Hypothalamus (tissue), 51 donors: ENCODE measurements at places on chromosomes 3 and 15.

- DNase-seq: no peak
Measured at GRCh38 chr3:196141052-196141865, 59.4 kb upstream of the TFRC start.

- DNase-seq: no peak
Measured at GRCh38 chr3:17553080-17553479, 189.4 kb downstream of the TBC1D5 start.

- no peak for DNase-seq
Measured at GRCh38 chr15:41510728-41511127, 2.9 kb downstream of the LTK start.

DNA sequence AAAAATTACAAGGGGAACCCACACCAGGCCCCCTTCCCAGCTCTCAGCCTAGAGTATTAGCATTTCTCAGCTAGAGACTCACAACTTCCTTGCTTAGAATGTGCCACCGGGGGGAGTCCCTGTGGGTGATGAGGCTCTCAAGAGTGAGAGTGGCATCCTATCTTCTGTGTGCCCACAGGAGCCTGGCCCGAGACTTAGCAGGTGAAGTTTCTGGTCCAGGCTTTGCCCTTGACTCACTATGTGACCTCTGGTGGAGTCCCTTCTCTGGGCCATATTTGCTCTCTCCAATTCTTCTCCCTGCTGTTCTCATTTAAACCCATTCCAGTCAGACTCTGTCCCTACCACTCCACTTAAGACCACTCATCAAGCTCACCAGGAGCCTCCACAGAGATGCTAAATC lies 18.1 kb downstream of the CLK3 start:
- DNase-seq: no peak

DNA sequence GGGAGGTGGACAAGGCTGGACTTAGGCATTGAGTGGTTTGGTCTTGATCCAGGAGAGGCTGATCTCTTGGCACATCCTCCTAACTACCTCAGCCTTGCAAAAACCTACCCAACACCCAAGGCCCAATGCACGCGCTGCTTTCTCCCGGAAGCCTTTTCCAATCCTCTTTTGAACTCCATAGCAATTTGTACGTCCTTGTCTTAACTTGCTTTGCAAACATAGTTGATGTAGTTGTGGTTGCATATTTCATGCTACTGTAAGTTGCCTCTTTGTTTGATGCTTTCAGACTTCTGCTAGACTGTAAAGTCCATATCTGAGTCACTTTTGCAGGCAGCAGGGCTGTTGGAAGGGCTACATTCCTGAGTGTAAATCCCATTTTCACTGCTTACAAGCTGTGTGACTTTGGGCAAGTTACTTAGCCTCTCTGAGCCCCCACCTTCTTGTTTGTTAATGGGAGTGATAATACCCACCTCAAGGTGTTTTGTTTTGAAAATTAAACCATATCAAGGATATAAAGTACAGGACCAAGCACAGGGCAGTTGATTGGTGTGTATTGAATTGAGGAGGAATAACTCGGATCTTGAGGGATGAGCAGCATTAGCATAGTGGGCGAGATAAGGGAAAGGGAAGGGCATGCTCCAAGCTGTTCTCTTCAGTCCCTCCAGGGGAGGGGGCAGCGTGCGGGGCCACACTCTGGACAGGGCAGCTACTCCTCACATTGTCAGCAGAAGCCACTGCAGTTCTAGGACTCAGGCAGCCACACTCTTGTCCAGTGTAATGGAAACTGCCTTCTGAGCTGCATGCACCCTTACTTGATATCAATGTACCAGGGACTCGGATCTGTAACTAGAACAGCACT lies 28.8 kb downstream of the SIAH2 start:
- DNase-seq: no peak

- DNase-seq: no peak
Measured at GRCh38 chr3:186461141-186461540, 83.0 kb downstream of the CRYGS start.

GRCh38 chr3:116039651-116039985 lies 405.7 kb downstream of the LSAMP start:
- DNase-seq: no peak

DNA sequence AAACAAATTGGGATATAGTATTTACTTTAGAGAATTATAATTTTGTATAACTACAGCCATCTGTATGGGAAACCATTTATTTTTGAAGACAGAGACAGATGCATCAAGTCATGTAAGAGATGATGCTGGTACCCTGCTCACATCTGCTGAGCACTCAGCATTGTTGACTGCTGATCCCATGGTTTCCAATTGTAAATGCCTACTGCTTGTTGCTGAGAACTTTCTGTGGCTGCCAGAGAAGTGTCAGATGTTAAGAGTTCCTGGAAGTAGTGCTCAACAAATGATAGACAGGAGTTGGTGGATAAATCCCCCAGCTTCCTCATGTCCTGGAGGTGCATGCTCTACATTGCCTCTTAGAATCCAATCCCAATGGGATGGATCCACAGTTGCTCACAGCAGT lies 167.1 kb downstream of the OXSM start:
- DNase-seq: no peak
